Foreskin fibroblast (primary cell): ENCODE measurements at places on chromosomes 6 and 20.
A peak's percentile ranks its signal among the peaks of the same experiment; 100 is the strongest.

DNA sequence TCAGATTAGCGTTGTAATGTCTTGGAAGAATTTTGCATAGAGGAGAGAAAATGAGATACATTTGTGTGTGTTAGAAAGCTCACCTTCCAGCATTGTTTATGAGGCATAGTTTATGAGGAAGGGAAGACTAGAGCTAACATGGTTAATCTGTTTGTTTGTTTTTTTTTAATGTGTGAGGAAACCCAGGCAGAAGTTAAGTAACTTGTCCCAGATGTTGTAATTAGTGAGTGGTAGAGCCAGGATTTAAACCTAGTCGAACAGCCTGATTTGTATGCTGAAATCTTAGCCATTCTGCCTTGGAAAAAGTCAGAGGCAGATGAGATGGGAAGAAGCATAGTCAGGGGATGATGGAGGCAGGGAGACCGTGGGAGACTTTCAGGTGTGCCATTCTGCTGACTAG, 29.1 kb downstream of the NDUFAF5 start:
- no peak for DNase-seq

GRCh38 chr6:166499350-166500163, 86.9 kb downstream of the RAMACL start:
- DNase-seq = no peak

DNA sequence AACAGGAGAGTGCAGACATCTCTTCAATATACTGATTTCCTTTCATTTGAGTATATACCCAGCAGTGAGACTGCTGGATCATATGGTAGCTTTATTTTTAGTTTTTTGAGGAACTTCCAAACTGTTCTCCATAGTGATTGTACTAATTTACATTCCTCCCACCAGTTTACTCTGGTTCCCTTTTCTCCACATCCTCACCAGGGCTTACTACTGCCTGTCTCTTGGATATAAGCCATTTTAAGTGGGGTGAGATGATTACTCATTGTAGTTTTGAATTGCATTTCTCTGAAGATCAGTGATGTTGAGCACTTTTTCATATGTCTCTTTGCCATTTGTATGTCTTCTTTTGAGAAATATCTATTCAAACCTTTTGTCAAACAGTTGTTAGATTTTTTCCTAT, 64.9 kb upstream of the HMGCLL1 start:
- peak; percentile 46 for DNase-seq

DNA sequence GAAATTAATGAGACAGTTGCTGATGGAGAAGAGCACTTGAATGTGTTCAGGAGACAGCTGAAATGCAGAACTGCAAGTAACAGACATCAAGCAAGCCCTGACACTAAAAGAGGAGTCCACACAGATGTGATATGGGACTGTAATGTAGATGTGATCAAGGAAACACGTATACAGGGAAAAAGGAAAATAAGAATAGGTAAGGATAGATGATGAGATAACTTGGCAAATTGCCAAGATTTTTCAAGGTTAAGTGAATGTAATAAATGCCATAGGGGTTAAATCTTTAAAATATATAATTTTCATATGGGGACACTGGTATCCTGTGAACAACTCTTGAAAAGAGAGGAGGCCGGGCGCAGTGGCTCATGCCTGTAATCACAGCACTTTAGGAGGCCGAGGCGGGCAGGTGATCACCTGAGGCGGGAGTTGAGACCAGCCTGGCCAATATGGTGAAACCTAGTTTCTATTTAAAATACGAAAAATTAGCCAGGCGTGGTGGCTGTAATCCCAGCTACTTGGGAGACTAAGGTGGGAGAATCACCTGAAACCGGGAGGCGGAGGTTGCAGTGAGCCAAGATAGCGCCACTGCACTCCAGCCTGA, 7.2 kb upstream of the SNX14 start:
- no peak for DNase-seq

- no peak for DNase-seq
These were observed 2.7 kb upstream of the C6orf163 start for GRCh38 chr6:87341899-87342298.

- DNase-seq = no peak
These were observed 12.0 kb downstream of the WTAP start for GRCh38 chr6:159739341-159739740.

DNA sequence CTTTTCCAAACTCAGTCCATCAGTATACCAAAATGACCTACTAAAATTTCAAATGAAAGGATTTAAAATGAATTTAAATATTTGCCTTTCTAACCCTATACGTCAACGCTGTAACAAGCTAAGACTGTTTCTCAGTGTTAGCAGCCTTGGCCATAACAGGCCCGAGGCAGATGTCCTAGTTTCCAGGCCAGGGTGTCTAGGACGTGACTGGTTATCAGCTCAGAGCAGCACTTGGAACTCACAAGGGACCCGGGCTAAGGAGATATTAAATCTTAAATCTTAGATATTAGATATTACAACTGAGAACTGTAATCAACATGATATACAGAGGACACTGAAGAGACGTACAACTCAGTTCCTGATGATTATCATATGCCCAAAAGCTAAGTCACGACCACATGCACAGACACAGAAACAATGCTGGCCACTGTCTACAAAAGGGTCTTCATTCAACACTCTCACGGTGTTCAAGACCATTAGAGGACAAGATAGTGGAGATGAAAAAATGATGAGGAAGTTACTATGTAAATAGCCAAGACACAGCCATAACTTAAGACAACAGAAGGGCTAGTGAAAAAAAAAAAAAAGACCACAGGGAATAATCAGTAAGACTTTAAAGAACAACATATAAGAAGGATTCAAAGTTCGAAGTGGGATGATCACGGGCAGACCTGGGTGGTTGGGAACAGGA, at the start of gene CLDN20:
TSS of gene CLDN20 (plus strand) at position 641 of the 691 bp plus-strand sequence. CDS start 11,707 bp downstream, outside the sequence.
- DNase-seq = no peak

- DNase-seq = no peak
These were observed 136.5 kb downstream of the ELOVL4 start for GRCh38 chr6:79810871-79811270.

- no peak for DNase-seq
These were observed 28.7 kb downstream of the FRMD1 start for GRCh38 chr6:168050225-168050880.

DNA sequence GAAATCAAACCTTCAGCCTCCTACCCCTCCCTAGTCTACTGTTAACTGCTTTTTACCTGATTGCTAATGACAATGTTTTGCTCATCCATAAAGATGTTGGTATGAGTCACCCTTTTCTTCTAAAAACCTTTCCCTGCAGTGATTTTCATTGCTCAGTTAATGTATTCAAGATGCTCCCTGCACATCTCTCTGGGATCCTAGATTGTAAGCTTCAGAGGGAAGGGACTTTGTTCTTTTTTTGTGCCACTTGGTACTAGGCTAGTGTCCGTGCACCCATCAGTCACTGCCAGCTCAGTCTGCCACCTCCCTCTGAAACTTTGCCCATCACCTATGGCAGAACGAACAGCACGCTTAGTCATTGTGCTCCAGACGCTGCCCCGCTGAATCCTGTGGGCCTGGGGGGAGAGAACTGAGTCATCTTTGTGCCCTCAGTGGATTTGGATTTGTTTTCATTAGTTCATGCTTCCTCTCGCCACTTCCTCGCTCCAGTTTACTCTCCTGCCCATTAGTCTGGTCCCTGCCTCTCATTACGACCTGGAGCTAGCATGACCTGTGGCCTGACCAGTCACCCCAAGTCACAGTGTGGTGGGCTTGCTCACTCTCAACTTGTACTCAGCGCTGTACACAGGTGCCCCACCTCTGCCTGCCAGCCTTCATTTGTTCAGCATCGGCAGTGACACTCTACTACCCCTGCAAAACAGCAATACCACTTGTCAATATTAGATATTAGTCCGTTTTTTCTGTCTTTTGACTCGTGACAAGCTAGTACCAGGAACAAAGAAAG, 78.0 kb upstream of the TMEM181 start:
- peak; percentile 92 for DNase-seq

DNA sequence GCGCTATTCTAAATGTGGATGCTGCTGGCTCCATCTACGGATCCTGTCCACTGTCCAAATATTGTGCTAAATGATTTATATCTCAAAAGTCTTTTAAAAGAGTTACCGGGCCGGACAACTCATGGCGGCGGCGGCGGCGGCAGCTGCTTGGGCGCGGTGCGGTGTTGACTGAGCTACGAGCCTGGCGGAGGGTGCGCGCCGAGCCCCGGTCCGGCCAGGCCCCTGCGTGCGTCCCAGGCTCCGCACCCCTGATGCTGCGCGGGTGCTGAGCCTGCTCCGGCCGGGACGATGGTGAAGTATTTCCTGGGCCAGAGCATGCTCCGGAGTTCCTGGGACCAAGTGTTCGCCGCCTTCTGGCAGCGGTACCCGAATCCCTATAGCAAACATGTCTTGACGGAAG, 303.4 kb downstream of the CENPW start:
- DNase-seq = no peak

GRCh38 chr6:107769053-107769658, 55.0 kb downstream of the SCML4 start:
- no peak for DNase-seq

- DNase-seq = no peak
These were observed 53.0 kb upstream of the UBR2 start for GRCh38 chr6:42510795-42511194.

DNA sequence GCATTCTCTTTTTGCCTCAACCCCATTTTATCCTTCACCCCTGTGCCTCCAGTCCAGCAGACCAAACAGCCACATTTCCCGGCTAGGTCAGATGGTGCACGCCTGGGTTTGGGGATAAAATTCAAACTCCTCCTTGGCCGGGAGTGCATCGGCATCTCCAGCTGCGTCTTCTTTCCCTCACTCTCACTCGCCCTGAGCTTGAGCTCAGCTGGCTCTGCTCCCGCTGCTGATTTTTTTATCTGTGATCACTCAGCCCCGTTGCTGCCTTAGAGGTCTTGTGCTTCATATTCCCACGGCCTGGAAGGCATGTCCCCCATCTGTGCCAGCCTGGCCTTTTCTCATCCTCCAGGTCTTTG, 6.8 kb upstream of the EZR start:
- peak; percentile 68 for DNase-seq

DNA sequence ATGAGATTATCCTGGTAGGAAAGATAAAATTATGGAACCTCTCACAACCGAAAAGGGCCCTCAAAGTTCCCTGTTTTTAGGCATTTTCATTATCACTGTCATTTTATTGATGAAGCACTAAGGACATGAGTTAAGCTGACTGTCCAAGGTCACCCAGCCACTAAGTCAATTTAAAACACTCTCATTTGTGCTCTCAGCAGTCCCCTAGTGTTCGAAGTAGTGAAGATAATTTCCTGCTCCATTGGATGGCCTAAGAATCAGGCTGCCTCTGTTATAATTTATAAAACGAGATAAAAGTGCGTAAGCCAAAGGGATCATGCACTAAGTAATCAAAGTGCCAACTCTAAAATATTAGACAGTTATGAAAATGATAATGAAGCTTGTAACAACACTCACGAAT, 169.1 kb downstream of the KIF16B start:
- no peak for DNase-seq

DNA sequence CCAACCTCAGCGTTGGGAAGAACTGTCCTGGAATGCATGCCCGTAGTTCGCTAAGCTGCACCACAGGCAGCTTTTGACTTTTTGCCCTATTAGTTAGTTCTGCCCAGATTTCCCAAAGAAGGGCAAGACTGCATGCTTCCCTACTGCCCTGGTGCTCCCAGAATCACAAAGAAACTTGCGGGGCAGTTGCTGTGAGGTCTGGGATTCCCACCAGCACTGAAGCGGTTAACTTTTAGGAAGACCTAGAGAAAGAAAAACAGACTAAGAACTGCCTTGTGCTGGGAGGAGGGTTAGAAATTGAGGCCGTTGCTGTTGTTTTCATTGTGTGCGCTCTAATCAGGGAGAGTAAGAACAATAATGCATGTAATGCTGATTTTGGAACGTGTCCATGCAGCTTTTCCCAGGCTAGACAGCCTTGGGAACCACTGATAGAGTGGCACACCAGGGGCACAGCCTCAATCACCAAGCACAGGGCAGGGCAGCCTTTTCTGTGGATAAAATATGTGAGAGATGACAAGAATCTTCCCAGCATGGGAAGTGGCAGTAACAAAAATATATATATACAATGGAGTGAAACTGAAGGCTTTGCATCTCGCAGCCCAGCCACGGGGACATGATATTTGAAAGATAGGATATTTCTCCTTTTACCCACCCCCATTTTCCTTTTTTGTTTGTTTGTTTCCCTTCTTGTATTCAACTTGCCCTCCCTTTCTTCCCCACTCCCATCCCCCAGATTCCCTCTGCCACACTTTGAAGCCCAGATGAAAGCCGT, 137.7 kb upstream of the HEY2 start:
- no peak for DNase-seq

DNA sequence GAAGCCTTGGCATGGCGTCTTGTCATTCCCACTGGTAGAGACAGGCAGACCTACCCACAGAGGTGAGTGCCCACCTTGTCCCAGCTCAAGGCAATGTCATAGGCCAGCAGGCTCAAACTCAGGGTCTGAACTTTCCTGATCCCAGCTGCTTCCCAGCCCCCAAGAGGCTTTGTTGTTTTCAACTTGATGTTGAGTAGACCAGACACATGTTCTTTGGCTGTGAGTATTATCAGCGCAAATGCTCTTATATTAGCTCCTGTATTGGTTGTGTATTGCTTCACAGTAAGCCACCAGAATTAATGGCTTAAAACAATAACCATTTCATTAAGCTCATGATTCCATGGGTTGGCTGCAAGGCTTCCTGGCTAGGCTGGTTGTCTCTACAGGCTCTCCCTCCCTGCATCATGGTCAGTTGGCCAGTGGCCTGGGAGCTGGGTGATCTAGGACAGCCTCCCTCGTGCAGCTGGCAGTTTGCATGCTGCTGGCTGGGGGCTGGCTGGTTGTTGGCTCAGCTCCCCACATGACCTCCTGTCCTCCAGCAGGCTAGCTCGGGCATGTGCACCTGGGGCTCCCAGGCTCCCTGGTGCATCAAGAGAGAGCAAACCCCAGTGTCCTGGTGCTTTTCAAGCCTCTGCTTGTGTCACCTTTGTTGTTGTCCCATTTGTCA, 21.6 kb downstream of the TOX2 start:
- DNase-seq = peak; percentile 57

GRCh38 chr6:149357726-149358538, 40.4 kb downstream of the TAB2 start:
- DNase-seq = no peak

DNA sequence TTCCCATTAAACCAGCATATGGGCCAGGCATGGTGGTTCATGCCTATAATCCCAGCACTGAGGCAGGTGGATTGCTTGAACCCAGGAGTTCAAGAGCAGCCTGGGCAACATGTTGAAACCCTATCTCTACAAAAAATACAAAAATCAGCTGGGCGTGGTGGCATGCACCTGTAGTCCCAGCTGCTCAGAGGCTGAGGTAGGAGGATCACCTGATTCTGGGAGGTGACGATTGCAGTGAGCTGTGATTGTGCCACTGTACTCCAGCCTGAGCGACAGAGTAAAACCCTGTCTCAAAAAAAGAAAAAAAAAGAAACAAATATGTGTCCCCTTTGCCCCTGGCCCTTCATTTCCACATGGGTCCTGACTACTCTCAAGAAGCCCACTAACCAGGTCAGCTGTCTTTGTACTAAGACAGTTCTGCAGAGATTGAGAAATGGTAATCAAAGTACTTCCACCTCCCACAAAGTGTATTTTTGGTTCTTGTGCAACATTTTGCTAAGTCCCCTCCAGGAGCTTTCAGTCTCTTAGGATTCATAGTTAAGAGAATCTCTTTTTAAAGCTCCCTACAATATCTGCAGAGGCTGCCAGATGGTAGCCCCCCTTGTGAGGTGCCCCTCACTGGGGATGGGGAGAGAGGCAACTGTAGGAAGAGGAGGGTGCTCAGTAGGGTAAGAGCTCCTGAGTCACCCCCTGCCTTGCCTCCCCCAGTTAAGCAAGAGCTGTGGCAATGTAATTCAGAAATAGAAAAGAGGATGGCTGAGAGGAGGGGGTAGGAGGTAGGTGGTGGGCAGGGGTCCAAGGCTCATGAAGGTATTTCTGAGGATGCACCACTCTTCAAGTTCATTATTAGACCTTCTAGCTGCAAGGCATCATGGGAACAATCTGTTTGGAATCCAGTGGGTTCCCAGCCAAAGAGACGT, 16.5 kb upstream of the WFDC2 start:
- no peak for DNase-seq
